EL (cell line): ENCODE measurements at places on chromosomes 11 and 22.

GRCh38 chr22:26857169-26857568, 199.8 kb downstream of the MIAT start:
- DNase-seq, result no peak

DNA sequence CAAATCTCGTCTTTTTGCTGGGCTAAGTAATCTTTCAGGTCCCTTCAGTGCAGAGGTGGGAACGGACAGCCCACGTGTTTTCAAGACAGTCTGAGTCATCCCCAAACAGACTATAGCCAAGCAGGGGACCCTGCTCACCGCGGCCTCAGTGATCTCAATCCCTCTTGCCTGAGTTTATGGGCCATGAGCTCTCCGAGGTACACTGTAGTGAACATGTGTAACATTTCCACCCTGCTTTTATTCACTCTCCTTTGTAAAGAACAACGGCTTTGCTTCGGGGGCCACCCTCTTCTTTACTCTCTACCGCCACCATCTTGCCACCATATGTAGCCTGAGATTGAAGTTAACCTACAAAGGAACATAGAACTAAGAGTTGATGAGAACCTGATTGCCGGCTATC, 11.5 kb upstream of the KCTD14 start:
- no peak for DNase-seq

- DNase-seq, result no peak
Measured at GRCh38 chr11:33454264-33454663, 197.1 kb downstream of the HIPK3 start.

DNA sequence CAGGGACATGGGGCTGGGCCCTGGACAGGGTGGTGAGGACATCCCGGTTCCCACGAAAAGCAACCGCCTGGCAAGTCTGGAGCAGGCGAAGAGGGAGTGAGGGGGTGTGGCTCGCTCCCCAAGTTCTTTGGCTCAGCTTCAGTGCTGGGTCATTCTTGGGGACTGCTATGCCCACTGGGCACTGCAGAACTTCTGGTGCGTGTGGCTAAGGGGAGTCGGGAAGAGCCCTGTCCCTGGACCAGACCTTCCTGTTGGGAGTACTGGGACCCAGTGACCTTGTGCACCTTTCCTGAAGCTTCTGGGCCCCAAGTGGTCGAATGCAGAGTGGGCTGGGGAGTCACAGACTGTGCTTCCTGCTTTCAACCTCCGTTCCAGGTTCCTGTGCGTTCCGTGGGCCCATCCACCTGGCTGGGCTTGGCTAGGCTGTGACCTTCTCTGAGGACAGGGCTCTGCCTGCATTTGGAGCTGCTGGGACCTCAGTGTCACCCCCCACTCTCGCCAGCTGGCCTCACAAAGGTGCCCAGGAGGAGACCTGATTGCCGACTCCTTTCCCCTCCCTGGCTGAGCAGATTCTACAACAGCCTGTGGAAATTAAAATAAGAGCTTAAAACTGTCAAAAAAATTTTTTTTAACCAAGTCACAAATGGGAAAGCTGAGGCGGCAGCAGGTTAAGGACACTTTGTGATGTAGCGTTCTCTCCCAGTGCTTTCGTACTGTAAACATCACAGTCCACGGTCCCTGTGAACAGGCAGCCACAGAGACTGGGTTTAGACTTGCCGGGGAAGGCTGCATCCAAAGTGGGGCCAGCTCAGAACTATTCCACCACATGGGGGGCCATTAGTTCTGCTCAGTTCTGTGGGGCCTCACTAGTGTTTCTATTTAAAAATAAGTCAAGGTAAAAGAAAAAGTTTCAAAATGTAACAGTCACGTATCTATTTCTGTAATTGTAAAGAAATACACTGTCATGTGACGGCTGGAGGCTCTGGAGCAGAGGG, 63.8 kb upstream of the WNT7B start:
- no peak for DNase-seq

- DNase-seq, result peak; percentile 26
Measured at GRCh38 chr11:65352783-65353182, 1.8 kb upstream of the TIGD3 start.

- DNase-seq, result no peak
Measured at GRCh38 chr11:118980191-118980881, 8.8 kb downstream of the FOXR1 start.

GRCh38 chr11:114262681-114263512, 33.3 kb upstream of the NNMT start:
- peak; percentile 44 for DNase-seq

GRCh38 chr11:110243791-110244190, 52.6 kb downstream of the RDX start:
- DNase-seq, result no peak

- DNase-seq, result peak; percentile 16
Measured at GRCh38 chr11:17129003-17129402, 51.5 kb upstream of the RPS13 start.

- peak; percentile 64 for DNase-seq
Measured at GRCh38 chr11:123509737-123510578, 79.9 kb downstream of the GRAMD1B start.

DNA sequence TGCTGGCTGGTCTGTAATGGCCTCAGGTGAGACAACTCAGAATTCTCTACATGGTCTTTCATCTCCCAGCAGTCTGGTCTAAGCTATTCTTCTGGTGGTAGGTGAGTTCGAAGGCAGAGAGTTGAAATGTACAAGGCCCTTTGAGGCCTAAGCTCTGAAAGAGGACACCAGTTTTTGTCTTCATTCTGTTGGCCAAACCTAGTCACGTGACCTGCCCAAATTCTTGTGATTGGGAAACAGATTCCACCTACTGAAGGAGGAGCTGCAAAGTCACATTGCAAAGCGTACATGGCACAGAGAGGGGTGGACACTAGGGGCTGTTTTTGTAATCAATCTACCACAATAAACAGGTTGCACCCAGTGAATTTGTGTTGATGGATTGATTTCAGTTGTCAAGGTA, 193.5 kb downstream of the NAV2 start:
- DNase-seq, result no peak

- no peak for DNase-seq
Measured at GRCh38 chr11:83310718-83311117, 24.6 kb upstream of the CCDC90B start.

GRCh38 chr11:134196756-134197155, 27.0 kb downstream of the NCAPD3 start:
- DNase-seq, result no peak
